ENCODE measurements at places on chromosomes 5 and 9. TPM values are rescaled to one million over a fixed set of nuclear protein-coding genes. Genes with fewer than 3 reads are reported as not detected.
A peak's percentile ranks its signal among the peaks of the same experiment; 100 is the strongest.

- no peaks in the 10 kb centered on the region for H3K36me3 ChIP-seq
- no peaks in the 10 kb centered on the region for H3K4me1 ChIP-seq
- no peak overlapping the region for H3K4me3 ChIP-seq
- no peak overlapping the region for H3K27ac ChIP-seq
- no peaks in the 10 kb centered on the region for H3K27me3 ChIP-seq
Observed at GRCh38 chr9:86713970-86714369, 233.3 kb downstream of the GAS1 start.

- H3K4me3 ChIP-seq = no peak overlapping the region
- peaks cover 5% of the 10 kb centered on the region for H3K4me1 ChIP-seq
- H3K36me3 ChIP-seq = no peaks in the 10 kb centered on the region
- DNase-seq = peak; percentile 72
Observed at GRCh38 chr9:131382850-131383729, 10.8 kb upstream of the PRRC2B start.

DNA sequence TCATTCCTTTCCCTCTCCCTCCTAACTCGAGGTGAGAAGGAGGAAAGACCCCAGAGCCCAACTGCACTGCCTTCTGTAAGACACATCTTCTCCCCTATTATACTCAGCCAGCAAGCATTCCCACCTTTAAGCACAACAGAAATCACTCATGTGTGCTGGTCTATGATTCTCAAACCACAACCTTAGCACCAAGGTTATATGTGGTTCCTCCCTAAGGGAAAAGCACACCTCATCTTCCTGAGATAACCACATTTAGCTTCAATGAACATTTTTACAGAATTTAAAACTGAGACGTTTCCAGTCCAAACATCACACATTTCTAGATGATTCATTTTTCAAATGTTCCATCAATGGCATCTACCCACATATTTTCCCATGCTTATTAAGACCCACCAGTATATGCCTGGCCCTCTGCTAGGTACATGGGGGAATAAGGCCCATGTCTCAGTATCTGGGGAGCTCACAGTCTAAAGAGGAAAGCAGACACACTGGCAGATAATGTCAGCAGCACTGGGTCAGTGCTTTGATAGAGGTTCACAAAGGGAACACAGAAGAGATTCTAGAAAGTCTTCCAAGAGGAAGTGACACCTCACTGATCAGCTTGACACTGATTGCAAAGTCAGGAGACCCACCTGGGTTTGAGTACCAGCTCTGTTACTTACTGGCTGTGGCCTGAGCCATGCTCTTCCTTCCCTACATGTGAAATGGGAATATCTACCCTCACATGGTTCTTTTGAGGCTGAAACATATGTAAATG, 245.4 kb downstream of the DENND1A start:
- DNase-seq = no peak
- peaks cover 63% of the 10 kb centered on the region for H3K27me3 ChIP-seq
- H3K4me3 ChIP-seq = no peak overlapping the region
- no peaks in the 10 kb centered on the region for H3K36me3 ChIP-seq
- H3K27ac ChIP-seq = no peak overlapping the region
- H3K4me1 ChIP-seq = peaks cover 5% of the 10 kb centered on the region

GRCh38 chr5:61306531-61307131, 25.4 kb upstream of the ZSWIM6 start:
- H3K4me3 ChIP-seq = no peak overlapping the region
- H3K27me3 ChIP-seq = no peaks in the 10 kb centered on the region
- H3K4me1 ChIP-seq = peaks cover 18% of the 10 kb centered on the region
- H3K36me3 ChIP-seq = no peaks in the 10 kb centered on the region
- H3K27ac ChIP-seq = peak overlapping the region; percentile 80
- DNase-seq = peak; percentile 76

- H3K27me3 ChIP-seq = no peaks in the 10 kb centered on the region
- H3K36me3 ChIP-seq = no peaks in the 10 kb centered on the region
- H3K4me3 ChIP-seq = no peak overlapping the region
- H3K4me1 ChIP-seq = no peaks in the 10 kb centered on the region
- no peak overlapping the region for H3K27ac ChIP-seq
Observed at GRCh38 chr5:6243706-6244338, 134.5 kb downstream of the MED10 start.

DNA sequence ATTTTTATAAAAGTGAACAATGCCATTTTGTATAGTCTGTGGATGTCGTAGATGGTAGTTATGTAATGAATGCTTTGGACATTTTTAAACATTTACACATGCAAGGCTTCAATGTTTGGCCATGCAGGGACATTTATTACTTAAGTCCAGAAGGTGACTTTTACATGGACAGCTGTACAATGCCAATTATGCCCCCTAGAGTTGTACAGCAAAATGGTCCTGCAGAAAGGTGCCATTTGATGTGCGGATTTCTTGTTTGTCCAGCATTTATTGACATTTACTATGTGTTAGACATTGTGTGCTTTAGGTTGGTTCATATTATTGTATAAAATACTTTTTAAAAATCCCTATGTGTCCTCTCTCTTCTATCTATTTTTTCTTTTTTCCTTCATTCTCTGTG, 22.5 kb upstream of the COMMD10 start:
- H3K27me3 ChIP-seq = peaks cover 8% of the 10 kb centered on the region
- H3K27ac ChIP-seq = no peak overlapping the region

- no peaks in the 10 kb centered on the region for H3K27me3 ChIP-seq
- H3K4me1 ChIP-seq = no peaks in the 10 kb centered on the region
- H3K36me3 ChIP-seq = no peaks in the 10 kb centered on the region
- no peak for DNase-seq
- no peak overlapping the region for H3K27ac ChIP-seq
- no peak overlapping the region for H3K4me3 ChIP-seq
Observed at GRCh38 chr9:133944746-133945135, 47.4 kb downstream of the VAV2 start.

DNA sequence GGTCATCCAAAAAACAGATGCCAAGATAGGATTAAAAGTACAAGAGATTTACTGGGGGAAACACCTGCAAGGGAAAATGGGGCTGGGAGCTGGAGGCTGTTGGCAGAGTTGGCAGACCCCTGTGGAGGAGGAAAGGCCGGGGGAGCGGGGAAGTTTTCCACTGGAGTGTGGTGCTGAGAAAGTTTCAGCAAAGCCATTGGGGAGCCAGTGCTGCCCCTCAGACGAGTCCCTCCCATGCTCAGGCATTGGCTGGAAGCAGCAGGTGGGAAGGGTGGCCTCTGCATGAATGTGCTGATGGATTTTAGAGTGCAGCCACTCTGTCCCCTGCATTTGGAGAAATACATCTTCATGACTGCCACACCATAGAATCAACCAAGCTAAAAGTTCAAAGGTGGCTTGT, 52.8 kb downstream of the TTC1 start:
- H3K4me3 ChIP-seq = no peak overlapping the region
- no peak for DNase-seq
- H3K27ac ChIP-seq = no peak overlapping the region
- peaks cover 27% of the 10 kb centered on the region for H3K4me1 ChIP-seq

DNA sequence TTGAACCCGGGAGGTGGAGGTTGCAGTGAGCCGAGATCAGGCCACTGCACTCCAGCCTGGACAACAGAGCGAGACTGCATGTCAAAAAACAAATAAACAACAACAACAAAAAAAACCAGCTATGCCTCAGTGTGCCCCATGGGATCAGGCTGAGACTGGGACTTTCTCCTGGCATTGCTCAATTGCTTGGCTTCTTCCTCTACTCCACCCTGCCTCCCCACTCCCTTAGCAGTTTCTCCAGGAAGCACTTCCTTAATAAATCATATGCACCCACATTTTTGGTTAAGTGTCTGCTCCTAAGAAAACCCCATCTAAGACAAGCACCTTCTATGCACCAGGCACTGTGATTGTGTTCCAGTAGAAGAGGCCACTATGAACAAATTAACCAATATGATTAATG, 41.0 kb upstream of the TMEM252 start:
- no peak overlapping the region for H3K27ac ChIP-seq
- H3K36me3 ChIP-seq = no peaks in the 10 kb centered on the region
- no peak overlapping the region for H3K4me3 ChIP-seq
- DNase-seq = no peak

DNA sequence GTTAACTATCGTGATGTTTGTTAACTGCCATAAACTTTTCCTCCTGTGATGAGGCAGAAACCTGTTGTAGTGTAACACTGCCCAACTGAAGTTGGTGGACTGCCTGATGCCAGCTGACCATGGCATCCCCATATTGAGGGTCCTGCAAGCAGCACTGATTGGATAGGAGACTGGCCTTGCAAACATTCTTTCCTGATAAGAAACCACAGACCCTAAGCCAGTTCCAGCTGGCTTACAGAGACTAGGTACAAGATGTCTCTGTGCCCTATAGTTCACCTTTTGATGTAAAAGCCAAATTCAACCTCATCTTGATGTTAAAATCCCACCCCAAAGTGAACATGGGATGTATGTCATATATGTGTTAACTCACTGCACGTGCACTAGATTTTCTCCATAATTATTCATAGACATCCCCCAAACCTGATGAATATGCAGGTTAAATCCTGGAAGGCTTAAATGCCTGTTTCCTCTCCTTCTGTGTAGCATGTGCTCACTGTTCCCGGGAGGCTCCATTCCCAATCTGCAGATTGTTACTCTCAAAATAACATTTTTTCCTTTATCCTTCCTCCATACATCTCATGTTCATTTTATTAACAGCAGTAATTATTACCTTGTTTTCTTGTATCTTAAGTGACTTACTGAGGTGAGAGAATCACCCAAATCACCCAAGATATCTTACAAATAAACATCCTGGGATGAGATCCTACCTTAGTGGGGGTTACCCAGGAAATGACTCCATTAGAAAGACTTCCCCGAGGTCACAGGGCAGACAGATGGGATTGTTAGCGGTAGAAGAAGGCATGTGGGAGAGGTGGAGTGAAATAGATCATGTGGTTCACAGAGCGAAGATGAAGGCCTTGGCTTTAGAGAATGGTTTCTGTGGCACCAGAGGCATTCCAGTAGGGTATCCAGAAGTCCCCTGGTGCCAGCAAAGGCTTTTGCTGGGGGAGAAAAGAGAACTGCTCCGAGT, 566.7 kb downstream of the CCDC171 start:
- no peak overlapping the region for H3K4me3 ChIP-seq
- no peak for DNase-seq
- H3K4me1 ChIP-seq = no peaks in the 10 kb centered on the region
- no peaks in the 10 kb centered on the region for H3K27me3 ChIP-seq

- no peak for DNase-seq
- no peaks in the 10 kb centered on the region for H3K4me1 ChIP-seq
- no peak overlapping the region for H3K27ac ChIP-seq
- no peaks in the 10 kb centered on the region for H3K27me3 ChIP-seq
- H3K36me3 ChIP-seq = no peaks in the 10 kb centered on the region
Observed at GRCh38 chr9:131056781-131057506, 39.4 kb upstream of the AIF1L start.

GRCh38 chr5:54090495-54091120, 219.8 kb downstream of the ARL15 start:
- H3K27me3 ChIP-seq = no peaks in the 10 kb centered on the region
- H3K4me1 ChIP-seq = no peaks in the 10 kb centered on the region
- no peak overlapping the region for H3K27ac ChIP-seq

DNA sequence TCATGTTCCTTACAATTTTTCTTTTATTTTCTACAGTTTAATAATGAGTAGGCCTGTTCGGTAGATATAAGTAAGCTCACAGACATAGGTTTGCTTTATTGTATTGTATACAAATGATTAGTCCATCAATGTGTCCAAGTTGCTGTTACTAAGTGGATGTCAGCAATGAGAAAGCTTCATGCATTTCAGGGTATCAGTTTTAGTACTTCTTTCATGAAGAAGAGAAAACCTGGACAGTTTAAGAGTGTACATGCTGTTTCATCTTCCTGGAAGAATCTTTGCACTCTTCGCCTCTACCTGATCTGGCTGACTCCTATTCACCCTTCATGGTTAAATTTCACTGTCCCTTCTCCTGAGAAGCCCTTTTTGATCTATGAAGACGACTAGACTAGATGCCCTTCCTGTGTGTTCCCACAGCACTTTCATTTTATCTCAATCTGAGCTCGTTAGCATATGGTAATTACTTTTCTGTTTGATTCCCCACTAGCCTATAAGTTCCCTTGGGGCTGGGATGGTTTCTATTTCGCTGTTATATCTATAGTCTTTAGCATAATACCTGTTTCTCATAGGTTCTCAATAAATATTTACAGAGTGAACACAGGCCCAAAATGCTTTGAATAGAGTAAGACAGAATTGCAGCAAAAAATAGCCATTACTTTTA, 70.7 kb downstream of the CETN3 start:
- no peaks in the 10 kb centered on the region for H3K4me1 ChIP-seq
- no peak for DNase-seq
- no peaks in the 10 kb centered on the region for H3K27me3 ChIP-seq
- H3K4me3 ChIP-seq = no peak overlapping the region
- H3K36me3 ChIP-seq = no peaks in the 10 kb centered on the region

- H3K36me3 ChIP-seq = no peaks in the 10 kb centered on the region
- H3K4me1 ChIP-seq = no peaks in the 10 kb centered on the region
- peaks cover 5% of the 10 kb centered on the region for H3K27me3 ChIP-seq
- DNase-seq = no peak
- no peak overlapping the region for H3K4me3 ChIP-seq
Observed at GRCh38 chr9:120107138-120107537, 472.8 kb downstream of the CDK5RAP2 start.

DNA sequence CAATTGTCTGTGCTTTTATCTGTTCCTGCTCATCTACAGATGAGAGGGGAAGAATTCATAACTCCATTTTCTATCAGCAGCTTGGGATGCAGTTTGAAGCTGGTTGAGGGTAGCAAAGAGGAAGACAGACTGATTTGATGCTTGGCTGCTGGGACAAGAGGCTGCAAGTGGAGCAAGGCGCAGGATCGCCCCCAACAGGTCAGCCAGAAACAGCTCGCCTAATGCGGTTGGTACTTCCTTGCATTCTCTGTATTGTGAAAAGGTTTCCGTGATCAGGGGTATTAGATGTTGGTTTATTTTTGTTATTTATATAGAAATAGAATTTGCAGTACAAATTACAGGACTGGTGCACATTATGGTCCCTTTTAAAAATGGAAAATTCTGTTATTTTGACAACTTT, 40.6 kb downstream of the ZNF883 start:
- no peak overlapping the region for H3K27ac ChIP-seq
- no peaks in the 10 kb centered on the region for H3K4me1 ChIP-seq
- no peak overlapping the region for H3K4me3 ChIP-seq
- no peaks in the 10 kb centered on the region for H3K36me3 ChIP-seq
- DNase-seq = peak; percentile 13
- no peaks in the 10 kb centered on the region for H3K27me3 ChIP-seq

DNA sequence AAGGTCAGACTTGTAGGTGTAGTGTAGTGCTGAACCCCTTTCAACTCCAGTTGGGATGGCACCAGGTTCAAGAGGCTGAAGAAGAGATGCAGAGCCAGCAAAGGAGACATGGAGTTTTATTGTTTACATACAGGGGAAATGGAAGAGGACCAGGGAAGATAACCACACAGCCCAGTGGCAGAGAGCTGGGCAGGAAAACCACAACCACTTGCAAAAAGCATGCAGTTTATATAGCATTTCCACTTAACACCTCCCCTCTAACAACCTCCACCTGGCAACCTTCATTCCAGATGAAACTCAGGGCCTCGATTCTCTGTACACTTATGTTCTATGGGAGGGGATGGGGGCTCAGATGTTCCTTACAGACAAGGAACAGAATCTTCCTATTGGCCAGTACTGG, 56.9 kb downstream of the SNX24 start:
- no peaks in the 10 kb centered on the region for H3K27me3 ChIP-seq
- no peak overlapping the region for H3K4me3 ChIP-seq
- no peak for DNase-seq
- H3K36me3 ChIP-seq = no peaks in the 10 kb centered on the region

The ADRA1B gene
- polyA plus RNA-seq = 3.5 TPM

The TYRP1 gene
- polyA plus RNA-seq = 10.3 TPM

The BNC2 gene
- polyA plus RNA-seq = 19.3 TPM

The CARD9 gene
- polyA plus RNA-seq = 2.5 TPM

The FGF1 gene
- polyA plus RNA-seq = 0.27 TPM
